Kidney capillary endothelial cell (primary cell): ENCODE measurements at places on chromosomes 13 and 19.

DNA sequence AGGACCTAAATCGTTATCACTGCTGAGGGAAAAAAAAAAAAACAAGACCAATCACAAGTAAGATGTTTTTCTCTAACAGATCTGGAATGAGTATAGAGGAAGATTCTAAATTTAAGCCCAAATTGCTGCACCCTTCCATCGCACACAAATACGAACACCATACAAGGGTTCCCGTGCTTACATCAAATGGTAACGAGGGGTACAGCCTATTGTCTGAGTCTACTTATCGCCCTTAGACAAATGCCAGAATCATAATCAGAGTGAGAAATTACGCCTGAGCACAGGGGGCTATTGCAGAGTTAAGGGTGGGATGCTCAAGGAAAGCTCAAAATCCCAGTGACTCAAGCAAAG lies 603 bp downstream of the ZC3H13 start:
- DNase-seq: no peak

GRCh38 chr13:60629158-60629557 lies 232.1 kb downstream of the TDRD3 start:
- no peak for DNase-seq

DNA sequence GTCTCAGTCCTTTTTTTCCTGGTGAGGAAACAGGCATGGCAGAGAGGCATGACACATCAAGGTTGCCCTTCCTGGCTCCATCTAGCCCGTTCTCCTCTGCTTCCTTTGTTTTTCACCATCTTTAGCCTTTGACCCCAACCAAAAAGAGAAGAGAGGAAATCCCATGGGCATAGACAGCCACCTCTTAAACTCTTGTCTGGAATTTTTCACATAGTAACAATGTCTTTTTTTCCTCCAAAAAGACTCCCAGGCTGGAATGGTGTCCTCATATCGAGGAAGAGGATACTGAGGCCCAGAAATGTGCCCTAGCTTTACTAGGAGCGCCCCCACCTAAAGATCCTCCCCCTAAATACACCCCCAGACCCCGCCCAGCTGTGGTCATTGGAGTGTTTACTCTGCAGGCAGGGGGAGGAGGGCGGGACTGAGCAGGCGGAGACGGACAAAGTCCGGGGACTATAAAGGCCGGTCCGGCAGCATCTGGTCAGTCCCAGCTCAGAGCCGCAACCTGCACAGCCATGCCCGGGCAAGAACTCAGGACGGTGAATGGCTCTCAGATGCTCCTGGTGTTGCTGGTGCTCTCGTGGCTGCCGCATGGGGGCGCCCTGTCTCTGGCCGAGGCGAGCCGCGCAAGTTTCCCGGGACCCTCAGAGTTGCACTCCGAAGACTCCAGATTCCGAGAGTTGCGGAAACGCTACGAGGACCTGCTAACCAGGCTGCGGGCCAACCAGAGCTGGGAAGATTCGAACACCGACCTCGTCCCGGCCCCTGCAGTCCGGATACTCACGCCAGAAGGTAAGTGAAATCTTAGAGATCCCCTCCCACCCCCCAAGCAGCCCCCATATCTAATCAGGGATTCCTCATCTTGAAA lies at the start of gene GDF15:
Gene GDF15 (plus strand): TSS at position 484 of the 868 bp plus-strand sequence. CDS start 32 bp downstream, at position 516.
- no peak for DNase-seq

GRCh38 chr19:42606660-42607351 lies 12.1 kb upstream of the CEACAM8 start:
- DNase-seq: peak; percentile 57

- no peak for DNase-seq
Observed at GRCh38 chr13:22009500-22009899, 338.6 kb downstream of the FGF9 start.

GRCh38 chr13:112910616-112911280 lies 58.3 kb upstream of the MCF2L start:
- no peak for DNase-seq

- no peak for DNase-seq
Observed at GRCh38 chr19:42295831-42296525, 6.0 kb upstream of the PRR19 start.

GRCh38 chr13:28620011-28620830 lies 38.7 kb upstream of the POMP start:
- no peak for DNase-seq

- DNase-seq: peak; percentile 97
Observed at GRCh38 chr19:46288896-46289588, 7.8 kb upstream of the HIF3A start.

DNA sequence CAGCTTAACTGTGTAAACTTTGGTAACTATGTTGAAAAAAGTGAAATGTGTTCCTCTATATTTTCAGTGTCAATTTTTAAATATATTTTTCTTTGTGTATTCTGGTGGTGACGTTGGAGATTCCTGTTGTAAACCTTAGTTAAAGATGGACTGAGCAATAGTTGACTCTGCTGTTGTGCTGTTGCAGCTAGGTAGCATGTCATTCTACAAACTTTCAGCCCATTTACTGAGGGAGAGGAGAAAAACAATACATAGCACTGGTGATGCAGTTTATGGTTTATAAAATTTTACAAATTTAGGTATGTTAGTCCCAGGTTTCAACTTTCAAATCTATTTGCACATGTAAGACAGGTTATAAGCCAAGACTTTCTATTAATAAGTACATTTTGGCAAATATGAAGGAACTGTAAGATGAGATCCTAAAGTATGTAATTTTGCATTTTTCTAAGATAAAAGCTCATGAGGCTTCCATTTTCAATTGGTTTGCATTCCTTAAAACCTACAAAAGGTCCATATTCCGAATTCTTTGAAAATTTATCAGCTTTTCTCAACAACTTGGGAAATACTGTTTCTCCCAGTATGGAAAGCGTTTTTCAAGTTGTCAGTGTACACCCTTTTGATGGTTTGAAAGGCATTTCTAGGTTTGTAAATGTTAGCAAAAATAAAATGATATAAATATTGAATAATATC lies 1.5 kb downstream of the NDFIP2 start:
- no peak for DNase-seq

GRCh38 chr13:93727211-93728141 lies 500.9 kb downstream of the GPC6 start:
- DNase-seq: no peak

DNA sequence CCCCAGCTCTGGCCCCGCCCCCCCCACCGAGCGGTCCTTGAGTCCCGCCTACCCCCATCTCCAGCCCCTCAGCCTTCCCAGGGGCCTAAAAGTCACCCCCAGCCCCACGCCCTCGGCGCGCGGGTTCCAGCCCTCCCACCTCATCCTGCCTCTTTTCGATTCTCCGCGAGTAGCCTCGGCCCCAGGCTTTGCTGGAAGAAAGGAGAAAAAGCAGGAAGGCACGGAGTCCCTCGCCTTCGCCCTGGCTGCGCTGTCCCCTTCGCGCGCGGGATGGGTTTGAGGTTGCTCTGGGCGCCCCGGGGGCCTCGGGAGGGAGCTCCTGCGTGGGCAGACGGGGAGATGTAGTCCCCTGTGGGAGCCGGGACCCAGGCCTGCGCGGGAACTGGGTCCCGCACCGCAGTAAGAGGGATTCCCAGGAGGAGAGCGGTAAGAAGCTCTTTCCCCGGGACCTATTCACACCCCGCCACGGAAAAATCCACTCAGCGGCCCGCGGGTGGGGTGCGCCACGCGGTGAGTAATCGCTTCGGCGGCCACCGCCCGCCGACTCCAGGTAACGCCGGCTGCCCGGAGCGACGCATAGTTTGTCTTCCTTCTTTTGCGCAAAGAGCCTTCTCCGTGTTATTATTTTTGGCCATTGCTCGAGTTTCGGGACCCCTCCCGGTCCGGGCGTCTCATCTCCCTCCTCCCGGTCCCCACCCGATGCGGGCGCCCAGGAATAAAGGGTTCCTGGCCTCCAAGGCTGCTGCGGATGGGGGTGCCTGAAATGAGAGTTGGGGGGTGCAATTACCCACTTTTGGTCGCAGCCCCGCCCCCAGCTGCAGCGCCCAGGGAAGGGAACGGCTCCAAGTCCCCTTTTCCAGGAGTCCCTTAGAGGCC lies 865 bp upstream of the CRLF1 start:
- no peak for DNase-seq

- peak; percentile 26 for DNase-seq
Observed at GRCh38 chr19:48806518-48806817, 4.4 kb downstream of the BCAT2 start.

DNA sequence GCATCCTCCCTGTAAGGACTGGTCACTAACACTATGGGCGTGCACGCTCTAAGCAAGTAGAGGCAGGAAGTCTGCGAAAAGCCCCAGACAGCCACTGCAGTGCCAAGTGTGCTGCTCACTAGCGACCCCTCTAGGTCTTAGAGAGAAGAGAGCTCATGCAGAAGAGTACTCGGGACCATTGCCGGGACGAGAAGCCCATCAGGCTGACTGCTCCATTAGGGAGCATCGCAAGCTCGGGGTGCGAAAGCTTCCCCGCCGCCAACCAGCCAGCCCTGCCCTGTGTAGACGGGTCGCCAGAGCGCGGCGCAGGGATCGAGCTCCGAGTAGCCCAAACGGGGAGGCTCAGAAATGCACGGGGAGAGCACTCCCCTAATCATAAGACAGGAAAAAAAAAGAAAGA lies 16.6 kb downstream of the POU4F1 start:
- no peak for DNase-seq

GRCh38 chr19:6233827-6234511 lies 45.8 kb downstream of the MLLT1 start:
- DNase-seq: no peak

DNA sequence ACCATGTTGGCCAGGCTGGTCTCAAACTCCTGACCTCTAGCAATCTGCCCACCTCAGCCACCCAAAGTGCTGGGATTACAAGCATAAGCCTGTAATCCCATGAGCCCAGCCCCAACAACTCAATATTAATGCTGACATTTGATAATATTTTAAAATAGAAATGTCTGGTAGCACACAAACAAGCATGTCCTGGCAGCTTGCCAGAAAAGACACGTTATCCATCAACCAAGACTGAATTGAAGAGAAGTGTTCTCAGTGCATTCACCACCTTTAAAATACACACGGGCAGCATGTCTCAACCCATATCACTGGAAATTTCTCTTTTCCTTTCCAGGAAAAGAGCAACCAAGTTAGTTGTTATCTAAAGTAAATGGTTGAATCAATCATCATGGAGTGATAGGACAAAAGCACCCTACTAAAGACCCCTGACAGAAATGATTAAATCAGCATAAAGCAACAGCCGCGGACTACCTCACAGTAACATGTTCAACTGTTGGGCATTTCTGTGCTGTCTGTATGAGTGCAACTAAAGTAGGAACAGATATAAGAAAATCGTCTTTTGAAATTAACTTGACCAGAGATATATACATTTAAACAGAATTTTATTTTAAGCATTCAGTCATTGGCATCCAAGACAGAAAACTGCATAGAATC lies 25.0 kb downstream of the LHFPL6 start:
- DNase-seq: no peak

DNA sequence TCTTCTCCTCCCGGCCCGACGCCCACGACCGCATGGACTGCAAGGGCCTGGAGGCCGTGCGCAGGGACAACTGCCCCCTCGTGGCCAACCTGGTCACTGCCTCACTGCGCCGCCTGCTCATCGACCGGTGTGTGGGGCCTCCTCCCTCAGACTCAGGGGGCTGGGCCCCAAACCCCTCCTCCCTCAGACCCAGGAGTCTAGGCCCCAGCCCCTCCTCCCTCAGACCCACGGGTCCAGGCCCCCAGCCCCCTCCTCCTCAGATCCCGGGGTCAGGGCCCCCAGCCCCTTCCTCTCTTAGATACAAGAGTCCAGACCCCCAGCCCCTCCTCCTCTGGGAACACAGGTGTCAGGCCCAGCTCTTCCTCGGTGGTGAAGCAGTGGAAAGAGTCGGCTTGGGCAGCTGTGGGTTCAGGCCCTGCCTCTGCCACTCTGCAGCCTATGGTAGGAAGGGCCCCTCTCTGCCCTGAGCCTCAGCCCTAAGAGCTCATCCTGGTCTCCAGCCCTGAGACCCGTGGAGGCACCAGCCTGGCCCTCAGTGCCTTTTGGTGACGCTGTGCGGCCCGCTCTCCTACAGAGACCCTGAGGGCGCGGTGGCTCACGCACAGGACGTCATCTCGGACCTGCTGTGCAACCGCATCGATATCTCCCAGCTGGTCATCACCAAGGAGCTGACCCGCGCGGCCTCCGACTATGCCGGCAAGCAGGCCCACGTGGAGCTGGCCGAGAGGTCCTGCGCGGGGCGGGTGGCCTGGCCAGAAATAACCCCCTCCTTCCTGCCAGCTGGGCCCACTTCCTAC lies 3.7 kb upstream of the SPIB start:
- peak; percentile 47 for DNase-seq
